Left renal pelvis (tissue), 4 donors: ENCODE measurements at places on chromosomes 6 and 20. TPM values are rescaled to one million over a fixed set of nuclear protein-coding genes. Genes with fewer than 3 reads are reported as not detected.

DNA sequence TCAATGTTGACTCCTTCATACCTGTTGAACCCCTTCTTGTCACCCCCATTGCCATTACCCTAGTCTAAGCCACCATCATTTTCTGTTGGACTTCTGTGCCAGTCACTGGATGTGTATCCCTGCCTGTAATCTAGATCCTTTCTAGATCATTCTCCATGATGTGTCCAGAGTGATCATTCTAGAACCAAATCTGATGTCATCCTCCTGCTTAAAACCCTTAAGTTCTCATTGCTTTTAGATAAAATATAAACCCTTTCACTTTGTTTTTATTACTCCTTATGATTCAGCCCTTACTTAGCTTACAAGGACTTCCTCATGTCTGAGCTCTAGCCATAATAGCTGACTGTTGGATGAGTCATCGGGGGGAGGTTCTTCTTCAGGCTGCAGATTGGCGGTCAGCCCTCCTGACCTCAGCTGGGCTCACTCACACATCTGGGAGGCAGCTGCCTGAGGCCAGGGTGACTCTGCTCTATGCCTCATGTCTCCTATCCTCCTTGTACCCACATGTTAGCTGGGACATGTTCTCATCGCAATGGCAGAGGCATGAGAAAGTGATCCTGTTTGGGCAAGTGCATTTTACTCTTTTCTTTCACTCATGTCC is 287.6 kb downstream of the ESR1 start:
- DNase-seq, result no peak

- peak; percentile 42 for DNase-seq
Measured at GRCh38 chr20:57122536-57123489, 143.6 kb downstream of the BMP7 start.

- no peak for DNase-seq
Measured at GRCh38 chr6:166752928-166753721, 126.1 kb upstream of the RPS6KA2 start.

DNA sequence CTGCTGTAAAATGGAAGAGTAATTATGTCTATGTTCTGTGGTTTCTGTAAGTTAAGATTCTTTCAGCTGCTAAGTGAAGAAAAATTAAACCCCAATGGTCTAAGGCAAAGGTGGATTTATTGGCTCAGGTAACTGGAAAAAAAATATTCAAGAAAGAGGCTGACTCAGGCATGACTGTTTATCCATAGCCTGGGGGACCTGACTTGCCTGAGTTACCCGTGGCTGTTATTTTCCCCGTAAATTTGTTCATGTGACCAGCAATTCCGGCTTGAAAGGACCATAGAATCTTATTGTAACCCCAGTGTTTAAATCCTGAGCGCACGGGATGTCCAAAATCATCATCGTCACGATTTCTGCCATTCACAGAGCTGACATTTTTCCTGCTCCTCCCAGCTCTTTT is 32.3 kb upstream of the SULF2 start:
- no peak for DNase-seq

DPPA5 gene
- not detected for polyA plus RNA-seq

NKX2-2 gene
- polyA plus RNA-seq, result not detected

TMEM217 gene
- 1.3 TPM for polyA plus RNA-seq
